ENCODE measurements at places on chromosomes 7 and 10.

- no peak for DNase-seq
These were observed 17.3 kb downstream of the DGKI start for GRCh38 chr7:137829337-137829992.

- no peak for DNase-seq
These were observed 411.8 kb downstream of the PTPRN2 start for GRCh38 chr7:158175779-158176178.

- DNase-seq: no peak
These were observed 34.1 kb downstream of the OSBPL3 start for GRCh38 chr7:24945899-24946298.

GRCh38 chr7:128167042-128167701 lies 73.9 kb upstream of the LEP start:
- DNase-seq: no peak

DNA sequence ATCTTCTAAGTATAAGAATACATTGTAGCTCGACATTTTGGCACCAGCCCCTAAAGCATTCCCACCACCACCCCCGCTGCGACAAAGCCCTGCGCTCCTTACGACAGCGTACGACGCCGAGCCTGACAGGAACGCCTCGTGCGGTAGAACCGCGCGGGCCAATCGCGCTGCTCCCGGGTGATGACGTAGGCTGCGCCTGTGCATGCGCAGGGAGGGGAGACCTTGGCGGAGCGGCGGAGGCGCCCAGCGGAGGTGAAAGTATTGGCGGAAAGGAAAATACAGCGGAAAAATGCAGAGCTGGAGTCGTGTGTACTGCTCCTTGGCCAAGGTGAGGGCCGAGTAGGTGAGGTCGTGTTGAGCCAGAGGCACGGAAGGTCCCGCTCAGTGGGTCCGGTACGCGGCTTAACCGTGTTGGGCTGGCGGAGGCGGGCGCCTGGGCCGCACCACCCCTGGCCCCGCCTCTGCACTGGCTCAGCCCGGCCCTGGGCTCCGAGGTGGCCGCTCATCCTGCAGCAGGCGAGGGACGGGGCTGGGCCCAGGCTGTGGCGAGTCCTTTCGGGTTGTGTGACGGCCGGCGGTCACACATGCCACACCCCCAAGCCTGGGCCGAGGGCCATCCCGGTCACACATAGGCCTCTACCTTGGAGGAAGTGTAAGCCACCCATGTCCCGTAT lies at the start of gene DLD:
DLD (plus strand) TSS at position 222 of the 674 bp plus-strand sequence; CDS start at position 290, 68 bp downstream.
- DNase-seq: peak; percentile 93

GRCh38 chr7:22824760-22825159 lies 2.1 kb upstream of the TOMM7 start:
- no peak for DNase-seq

GRCh38 chr7:147069771-147070170 lies 953.2 kb downstream of the CNTNAP2 start:
- no peak for DNase-seq

DNA sequence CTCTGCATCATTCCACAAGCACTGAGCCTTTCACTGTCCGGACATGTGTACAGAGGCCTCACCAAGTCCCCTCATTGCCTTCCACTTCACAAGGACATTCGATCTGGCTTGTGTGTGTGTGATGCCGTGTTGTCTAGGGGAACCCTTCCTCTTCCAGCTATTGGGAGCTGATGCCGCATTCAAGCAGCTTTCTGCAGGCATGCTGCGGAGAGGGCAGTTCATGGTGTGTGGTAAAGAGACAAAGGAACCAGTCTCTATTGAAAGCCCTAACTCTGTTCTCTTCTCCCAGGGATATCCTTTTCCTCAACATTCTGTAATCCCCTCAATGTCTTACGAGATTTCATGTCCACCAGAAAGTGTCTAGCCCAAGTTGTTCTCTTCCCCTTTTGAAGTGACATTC lies 141.6 kb downstream of the ALOX5 start:
- no peak for DNase-seq

GRCh38 chr10:10677479-10677878 lies 340.2 kb upstream of the CELF2 start:
- DNase-seq: no peak

DNA sequence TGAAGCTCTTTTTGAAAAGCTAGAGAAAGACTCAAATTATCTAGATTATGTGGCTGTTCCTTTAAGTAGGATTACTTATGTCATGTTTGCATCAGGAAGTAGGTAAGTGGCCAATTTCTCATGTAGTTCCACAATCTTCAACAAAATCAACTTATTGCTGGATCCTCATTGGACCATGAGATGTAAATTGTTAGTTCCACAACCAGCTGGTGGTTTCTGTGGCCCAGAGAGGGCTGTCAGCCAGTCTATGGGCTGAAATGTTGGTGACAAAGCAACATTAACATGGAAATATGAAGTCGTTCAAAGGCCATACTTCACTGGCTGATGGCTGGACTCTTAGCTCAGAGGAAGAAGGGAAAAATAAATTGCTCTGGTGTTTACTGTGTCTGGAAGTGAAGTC lies 157.9 kb downstream of the PLXDC2 start:
- DNase-seq: no peak

GRCh38 chr7:101720324-101720723 lies 91.2 kb upstream of the MYL10 start:
- no peak for DNase-seq

DNA sequence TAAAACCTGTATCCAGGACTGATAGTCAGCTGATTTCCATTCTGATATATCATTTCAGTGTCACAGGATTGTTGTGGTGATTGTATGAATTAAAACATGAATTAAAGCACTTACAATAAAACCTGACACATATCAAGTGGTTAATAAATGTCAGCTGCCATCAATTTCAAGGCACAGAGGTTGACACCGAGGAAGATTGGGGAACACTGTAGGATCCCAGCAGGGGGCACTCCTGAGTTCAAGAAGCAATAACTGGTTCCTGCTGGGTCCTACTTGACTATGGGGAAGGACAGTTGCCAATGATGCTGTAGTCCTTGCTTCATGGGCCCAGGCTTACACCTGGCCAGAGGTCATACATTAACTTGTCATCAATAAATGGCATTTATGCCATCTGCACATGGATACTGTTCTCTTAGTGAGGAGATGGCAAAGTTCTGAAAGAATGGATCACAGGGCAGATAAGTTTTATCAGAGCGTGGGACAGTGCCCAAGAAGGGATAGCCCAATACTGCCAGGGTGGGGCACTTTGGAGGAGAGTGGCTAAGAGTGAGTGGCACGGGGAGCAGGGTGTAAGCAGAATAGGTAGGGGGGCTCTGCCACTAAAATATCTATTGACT lies 24.1 kb downstream of the FZD1 start:
- peak; percentile 11 for DNase-seq

DNA sequence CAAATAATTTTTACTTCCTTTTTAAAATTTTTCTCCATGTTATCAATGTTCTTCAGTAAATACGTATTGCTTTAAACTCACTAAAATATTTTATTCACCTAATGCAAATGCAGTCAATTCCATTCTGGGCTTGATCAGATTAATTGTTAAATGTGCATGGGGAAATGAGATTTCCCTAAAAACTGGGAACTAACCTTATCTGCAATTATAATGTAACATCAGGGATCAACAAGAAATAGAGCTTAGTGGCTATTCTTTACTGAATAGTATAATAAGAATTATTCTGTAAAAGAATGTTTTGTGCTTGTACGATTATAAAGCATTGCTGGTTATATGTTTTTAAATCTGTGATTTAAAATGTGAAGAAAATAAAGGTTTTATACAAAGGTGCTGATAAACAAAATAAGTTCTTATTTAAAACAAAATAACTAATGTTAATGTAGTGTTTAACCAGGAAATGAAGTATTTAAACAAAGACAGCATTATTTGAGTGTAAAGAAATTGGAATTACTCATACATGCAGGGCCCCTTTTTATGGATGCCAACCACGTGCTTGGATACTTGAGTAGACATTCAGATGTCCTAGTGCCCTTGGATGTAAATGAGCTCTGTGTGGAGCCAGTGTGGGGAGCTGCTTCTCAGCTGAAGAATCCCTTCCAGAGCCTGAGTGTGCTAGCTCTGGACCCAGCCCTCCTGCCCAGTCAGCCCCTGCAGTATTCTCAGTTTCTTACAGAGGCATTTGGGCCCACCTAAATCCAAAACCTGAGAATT lies 84.2 kb downstream of the REEP3 start:
- DNase-seq: no peak

DNA sequence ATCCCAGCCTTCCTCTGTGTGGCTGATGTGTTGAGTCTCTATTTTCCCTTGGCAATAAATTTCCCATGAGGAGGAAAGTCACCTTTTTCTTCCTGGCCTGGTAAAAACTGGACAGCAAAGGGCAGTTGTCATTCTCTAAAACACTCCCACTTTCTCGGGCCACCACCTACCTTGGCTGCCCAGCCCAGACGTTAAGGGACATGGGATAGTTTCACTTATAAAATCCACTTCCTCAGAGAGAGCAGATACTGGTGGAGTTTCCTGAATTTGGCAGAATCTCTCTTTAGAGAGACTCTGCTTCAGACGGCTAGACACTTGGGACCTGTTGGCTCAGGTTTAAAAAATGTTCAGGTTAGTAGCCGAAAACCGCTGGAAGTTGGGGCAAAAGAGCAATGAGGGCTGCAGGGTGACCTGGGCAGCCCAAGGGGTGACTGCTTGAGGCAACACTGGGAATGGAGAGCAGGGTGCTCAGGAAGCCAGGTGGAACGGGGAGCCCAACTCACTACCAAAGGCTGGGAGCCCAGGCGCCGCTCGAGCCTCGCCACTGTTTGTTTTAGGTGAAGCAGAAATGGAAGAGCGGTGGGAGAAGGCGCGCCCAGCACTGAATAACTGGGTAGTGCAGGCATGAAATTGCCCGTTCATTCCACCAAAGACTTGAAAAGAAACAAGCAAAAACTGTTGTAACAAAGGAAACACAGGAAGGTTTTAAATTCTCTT lies 186.1 kb downstream of the TRIL start:
- no peak for DNase-seq

DNA sequence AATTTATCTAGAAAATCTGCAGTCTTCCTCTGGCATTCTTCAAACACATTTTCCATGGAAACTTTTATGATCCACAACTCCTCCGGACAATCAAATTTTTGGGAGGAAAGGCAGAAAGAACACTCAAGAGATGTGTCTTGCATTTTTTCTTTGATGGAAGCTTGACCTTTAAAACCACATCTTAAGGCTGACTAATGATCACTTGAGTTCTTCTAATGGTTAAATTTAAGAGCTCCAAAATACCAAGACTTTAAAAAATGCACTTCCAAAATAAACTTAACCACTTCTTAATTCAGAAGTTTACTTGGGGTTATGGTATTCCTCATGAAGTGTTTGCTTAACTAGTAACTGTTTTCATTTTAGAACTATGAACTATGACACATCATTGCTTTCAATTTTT lies 43.3 kb downstream of the ETV1 start:
- no peak for DNase-seq

GRCh38 chr7:12930534-12930933 lies 243.1 kb downstream of the ARL4A start:
- DNase-seq: no peak

GRCh38 chr10:102744374-102745051 lies 765 bp downstream of the WBP1L start:
- DNase-seq: peak; percentile 40

DNA sequence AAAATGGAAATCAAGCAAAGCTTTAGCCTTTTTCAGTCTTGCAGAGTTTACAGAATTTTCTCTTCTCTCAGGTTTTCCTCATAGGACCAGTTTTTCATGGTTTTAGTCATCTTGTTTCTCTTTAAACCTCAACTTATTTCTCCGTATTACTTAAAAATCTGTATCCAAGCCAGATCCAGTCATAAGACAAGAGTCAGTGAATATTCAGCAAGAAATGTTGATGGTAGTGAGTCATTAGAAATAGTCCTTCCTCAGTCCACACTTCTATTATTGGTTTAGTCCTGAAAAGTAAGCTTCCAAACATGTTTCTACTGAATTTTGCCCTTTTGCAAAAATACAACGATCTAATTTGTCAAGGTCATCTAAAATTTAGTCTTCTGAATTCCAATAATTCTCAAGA lies 107.0 kb downstream of the VIM start:
- no peak for DNase-seq

DNA sequence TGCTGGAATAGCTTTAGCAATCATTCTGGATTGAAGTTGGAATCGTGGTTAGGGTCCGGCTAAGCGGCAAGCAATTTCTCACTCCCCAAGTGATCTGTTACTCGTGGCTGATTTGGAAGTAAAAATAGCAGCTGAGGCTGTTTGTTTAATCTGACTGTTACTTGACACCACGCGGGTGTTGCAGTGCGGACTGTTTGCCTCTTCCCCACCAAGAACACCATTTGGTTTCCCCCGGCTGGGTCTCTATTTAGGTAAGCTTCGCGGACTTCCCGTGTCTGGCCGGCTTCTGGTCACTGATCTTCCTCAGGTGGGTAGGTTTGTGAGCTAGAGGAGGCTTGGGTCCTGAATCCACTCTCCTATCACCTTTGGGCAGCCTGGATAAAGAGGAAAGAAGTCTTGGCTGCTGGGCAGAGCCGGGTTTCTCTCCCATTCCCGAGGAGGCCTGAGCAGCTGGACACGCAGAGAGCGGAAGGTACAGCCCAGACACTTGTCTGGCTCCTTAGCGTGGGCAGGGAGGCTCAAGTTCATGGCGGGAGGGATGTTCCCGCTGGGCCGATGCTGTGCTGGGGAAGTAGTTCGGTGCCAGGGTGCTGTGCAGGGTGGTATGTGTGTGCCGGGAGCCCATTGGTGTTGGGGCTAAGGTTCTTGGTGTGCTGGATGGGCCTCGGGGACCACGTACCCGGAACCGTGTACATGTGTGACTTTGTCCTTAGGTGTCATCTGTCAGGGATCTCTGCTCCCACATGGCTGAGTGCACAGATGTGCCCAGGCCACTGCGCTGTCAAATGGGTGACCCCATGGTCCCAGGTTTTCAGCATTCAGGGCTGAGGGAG lies at the start of gene C10orf71:
C10orf71 (plus strand) TSS at position 188 of the 833 bp plus-strand sequence. CDS start 23,376 bp downstream, outside the sequence.
- DNase-seq: no peak

DNA sequence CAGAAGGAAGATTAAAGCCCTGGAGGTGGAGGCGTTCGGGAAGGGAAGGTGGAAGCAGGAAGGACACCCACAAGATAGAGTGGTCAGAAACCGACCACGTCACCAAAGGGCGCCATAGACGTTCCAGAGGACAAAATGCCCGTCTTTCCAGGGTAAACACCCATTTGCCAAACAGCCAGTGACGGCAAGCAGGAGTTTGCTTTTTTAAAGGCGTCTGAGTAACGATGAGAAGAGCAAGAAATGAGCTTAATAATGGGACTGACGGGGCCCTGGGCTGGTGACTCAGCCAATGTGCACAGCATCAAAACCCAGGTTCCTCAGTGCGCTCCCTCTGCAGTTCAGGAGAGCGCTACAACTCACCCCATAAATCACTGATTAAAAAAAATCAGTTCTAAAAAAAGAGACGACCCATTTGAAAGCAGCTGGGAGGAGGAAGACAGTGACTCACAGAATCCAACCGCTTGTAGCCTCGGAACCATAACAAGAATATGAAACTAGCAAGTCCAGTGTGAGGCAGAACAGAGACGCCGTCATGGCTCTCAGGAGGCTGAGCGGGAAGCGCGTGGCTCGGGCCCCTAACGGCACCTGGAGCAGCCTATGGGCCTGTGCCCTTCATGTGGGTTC lies 5.9 kb downstream of the DIP2C start:
- DNase-seq: no peak

DNA sequence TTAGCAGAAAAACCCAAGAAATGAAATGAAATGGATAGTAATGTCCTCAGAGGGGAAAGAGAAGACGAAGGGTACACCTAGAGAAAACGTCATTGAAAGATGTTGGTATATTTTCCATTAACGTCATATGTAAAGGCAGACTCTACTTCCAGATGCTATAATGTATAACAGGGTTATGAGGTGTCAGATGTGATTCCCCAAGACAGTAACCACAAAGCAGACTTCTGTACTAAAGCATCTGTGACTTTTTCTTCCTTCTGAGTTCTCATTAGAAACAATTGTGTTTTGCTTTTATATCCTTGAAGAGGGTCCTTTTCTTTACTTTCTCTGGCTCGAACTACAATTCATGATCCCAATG lies 37.4 kb downstream of the LRRC72 start:
- DNase-seq: no peak

- DNase-seq: no peak
These were observed 29.1 kb downstream of the TRUB1 start for GRCh38 chr10:114967071-114967470.

Measured in hematopoietic multipotent progenitor cell treated with erythropoietin and hydrocortisone succinate and interleukin-3 and kit ligand, for 17 days (in vitro differentiated cells).